ENCODE measurements at places on chromosomes 5 and 9.

DNA sequence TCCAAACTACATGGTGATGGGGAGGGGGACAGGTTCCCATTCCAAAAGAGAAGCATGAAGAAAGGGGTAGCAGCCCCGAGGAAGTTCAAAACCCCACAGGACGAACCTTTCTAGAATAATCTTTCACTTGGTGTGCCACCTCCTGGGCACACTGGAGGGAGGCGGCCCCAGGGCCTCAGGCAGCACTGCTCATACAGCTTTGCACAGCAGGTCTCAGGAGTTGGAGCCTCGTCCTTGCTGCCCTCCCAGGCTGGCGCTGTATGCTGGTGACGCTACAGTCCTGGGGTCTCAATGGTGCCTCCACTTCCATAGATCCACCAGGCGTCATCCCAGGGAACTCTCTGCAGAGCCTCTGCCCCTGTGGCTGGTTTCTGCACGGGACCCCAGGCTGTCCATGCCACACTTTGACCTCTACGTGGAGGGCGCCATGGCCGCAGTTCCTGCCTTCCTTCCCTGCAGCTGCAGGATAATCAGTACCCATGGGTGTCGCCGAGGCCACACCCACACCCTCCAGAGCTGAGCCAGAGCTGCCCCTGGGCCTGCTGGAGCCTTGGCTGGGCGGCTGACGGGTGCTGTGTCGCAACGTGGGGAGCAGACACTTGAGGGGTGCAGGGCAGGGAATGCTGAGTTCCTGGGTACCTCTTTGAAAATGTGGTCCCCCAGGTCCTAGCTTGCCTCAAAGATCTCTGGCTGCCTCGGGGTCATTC, 95.3 kb downstream of the COL5A1 start:
- DNase-seq: no peak

GRCh38 chr9:81858657-81859430, 69.4 kb upstream of the SPATA31D4 start:
- no peak for DNase-seq

GRCh38 chr5:95923918-95924544, 37.6 kb downstream of the ELL2 start:
- no peak for DNase-seq

GRCh38 chr5:32903613-32904012, 192.5 kb downstream of the NPR3 start:
- DNase-seq: no peak

DNA sequence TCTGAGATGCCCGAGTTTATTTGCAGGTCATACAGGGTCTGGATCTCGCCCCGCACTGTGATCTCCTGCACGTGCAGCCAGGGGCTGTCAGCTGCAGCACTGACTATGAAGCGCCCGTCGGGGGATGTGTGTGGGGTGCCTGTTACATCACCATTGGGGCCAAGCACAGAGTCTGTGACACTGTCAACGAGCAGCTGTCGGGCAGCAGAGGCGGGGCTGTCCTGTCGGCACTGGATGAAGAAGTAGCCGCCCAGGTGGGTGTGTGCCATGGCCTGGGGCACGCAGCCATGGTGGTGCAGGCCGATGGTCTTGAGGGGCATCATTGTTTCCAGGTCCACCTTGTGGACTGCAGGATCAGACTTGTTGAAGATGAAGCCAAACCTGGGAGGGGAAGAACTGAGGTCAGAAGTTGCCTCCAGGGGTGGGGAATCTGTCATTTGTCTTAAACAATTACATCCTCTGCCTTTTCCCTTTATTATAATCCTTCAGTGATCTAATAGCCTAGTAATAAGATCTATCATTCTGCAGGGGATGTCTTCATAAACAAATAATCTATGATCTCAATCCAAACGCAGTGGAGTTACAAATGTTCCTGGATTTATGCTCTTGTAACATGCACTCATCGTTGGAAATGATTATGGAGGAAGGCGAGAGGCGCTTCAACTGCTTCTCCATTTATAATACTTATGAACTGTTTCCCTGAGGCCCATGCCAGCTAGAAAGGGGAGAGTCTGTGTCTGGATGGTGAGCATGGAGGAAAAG, 147.8 kb downstream of the HSPA4 start:
- DNase-seq: no peak

GRCh38 chr5:126280343-126280742, 142.9 kb upstream of the GRAMD2B start:
- no peak for DNase-seq

DNA sequence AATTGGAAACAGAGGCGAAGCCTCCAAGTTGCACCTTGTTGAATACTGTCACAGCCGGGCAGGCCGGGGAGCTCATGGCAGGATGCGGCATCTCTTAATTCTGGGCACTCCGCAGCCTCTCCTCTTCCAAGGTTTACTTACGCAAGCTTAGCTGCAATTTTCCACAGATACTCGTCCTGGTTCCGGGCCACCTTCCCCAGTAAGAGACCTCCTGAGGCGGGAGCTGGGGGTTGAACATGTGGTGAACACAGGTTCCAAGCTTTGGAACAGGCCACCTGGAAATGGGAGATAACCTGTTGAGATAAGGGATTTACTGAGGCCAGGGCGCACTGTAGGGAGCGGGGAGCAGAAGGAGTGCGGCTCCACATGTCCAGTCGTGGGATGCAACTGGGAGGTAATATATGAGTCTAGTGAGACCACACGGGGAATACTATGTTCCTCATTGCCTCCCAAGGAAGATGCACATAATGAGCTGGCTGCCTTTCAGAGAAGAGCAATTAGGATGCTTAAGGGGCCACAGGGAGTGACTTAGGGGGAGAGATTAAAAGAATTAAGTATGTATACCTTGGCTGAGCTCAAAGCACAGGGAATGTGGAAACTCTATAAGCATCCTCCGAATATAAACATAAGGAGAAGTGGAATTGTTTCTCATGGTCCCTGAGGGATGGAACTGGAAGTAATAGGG, 335.2 kb downstream of the CWC27 start:
- no peak for DNase-seq

DNA sequence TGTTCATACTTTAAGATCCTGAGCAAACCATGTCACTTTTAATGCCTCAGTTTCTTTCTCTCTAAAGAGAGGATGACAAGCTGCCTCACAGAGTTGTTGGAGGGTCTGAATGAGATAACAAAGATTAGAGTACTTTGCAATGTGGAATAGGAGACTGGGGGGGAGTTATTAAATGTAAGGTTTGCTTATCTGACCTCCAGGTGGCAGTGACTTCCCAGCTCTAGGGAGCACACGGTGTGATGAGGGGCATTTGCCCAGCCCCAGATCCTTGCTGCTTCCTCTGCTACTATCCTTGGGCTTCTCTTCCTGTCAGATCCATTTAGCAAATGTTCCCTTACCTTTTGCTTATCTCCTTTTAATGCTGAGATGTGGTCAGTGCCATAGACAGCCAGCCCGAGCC, 30.7 kb downstream of the ENHO start:
- DNase-seq: no peak

GRCh38 chr9:18382243-18382642, 91.7 kb upstream of the ADAMTSL1 start:
- no peak for DNase-seq

DNA sequence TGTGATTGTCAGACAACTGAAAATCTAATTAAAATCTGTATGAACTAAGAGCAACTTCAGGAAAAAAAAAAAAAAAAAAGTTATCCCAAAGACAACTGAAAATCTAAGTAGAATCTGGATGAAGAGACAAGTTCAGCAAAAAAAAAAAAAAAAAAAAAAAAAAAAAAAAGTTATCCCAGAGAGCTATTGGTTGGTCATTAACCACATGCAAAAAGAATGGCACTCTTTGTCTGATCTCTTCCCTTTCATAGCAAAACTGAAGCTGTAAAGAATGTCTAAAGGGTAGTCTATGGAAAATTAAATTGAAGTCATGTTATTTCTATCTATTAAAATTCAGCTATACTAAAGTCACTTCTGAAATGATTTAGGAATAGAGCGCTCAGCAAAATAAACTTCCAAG, 32.9 kb downstream of the STRBP start:
- DNase-seq: no peak

DNA sequence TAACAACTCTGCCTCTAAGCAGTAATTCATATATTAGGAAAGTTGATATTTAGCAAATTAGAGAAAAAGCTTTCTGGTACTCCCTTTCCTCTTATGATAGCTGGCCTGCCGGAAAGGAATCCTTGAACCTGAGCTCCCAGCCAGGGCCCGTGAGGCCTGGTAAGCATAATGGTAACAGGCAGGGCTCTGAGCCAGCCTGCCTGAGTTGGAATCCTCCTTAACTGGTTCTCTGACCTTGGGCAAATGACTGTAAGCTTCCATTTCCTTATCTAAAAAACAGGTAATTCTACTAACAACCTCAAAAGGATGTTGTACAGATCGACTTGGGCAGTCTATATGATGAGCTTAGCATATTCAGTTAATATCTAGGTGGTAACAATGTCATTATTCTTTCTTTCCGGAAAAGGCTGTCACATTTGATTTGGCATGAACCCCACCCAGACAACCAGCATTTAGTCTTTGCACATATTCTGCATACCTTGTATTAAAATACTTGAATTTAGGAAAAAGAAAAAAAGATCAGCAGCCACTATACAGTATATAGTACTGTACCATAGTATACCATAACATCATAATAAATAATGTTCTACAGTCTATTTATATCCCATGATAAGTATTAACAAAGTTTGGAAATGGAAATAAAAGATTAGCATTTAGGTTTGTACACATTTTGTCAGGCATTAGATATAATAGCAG, 55.7 kb upstream of the MAP3K1 start:
- no peak for DNase-seq

- no peak for DNase-seq
Observed at GRCh38 chr5:80686757-80687156, 32.0 kb upstream of the DHFR start.

- DNase-seq: peak; percentile 71
Observed at GRCh38 chr9:115157245-115157674, 39.3 kb upstream of the TNC start.

DNA sequence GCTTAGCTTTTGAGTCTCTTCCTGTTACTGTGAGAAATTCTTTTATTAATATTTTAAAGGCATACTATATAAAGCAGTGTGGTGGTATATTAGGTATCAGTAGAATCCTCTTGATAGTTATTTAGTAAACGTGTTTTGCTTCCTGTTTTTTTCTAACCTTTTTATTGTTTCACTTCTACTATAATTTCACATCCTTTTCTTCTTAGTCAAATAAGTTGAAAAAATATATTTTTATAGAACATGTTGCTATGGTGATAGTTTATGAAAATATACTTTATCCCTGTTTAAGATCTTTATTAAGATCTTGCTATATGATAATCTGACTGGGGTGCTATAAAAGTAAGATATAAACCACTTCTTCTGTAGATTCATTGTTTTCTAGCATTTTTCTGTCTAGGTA, 2.1 kb downstream of the POLK start:
- DNase-seq: no peak

- no peak for DNase-seq
Observed at GRCh38 chr5:161373345-161373707, 173.2 kb downstream of the GABRB2 start.

DNA sequence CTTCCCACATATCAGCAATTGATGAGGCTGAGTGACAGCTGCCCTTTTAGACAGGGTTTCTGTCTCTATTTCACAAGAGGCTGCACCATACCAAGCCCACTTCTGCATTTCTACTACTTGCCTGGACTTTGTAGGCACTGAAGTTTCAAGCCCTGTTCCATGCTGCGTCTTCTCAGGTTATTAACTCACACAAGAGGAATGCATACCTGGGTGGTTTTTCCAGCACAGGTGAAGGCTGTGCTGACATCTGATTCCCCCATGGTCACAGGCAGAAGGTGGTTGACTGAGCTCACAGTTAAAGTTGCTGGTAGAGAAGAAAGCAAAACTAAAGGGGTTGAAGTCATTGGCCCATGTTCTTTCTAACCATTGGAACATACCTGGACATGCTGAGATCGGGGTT, 86.6 kb downstream of the MAMDC2 start:
- DNase-seq: no peak

DNA sequence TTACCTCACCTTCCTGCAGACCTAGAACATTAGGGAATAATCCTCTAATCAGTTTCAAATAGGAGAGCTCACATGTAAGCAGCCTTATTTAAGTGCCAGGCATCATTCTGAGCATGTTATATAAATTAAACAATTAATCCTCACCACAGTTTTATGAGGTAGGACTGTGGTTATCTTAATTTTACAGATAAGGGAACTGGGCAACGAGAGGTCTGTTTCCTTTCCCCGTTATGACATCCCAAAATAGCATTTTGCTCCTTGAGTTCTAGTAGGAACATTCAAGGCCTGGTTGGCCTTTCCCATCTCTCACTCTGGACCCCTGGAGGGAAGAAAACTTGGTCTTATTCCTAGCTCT, 19.1 kb upstream of the IFNB1 start:
- DNase-seq: no peak

DNA sequence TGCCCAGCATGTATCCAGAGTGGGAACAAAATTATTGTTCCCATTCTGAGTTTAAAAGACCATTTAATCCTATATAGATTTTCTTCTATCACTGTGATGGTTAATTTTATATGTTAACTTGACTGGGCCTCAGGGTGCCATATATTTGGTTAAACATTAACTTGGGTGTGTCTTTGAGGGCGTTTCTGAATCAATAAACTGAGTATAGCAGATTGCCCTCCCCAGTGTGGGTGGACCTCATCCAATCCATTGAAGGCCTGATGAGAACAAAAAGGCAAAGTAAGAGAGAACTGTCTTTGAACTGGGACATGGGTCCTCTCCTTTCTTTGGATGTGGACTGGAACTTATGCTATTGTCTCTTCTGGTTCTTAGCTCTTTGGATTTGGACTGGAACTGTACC, 17.3 kb downstream of the RIOK2 start:
- no peak for DNase-seq

DNA sequence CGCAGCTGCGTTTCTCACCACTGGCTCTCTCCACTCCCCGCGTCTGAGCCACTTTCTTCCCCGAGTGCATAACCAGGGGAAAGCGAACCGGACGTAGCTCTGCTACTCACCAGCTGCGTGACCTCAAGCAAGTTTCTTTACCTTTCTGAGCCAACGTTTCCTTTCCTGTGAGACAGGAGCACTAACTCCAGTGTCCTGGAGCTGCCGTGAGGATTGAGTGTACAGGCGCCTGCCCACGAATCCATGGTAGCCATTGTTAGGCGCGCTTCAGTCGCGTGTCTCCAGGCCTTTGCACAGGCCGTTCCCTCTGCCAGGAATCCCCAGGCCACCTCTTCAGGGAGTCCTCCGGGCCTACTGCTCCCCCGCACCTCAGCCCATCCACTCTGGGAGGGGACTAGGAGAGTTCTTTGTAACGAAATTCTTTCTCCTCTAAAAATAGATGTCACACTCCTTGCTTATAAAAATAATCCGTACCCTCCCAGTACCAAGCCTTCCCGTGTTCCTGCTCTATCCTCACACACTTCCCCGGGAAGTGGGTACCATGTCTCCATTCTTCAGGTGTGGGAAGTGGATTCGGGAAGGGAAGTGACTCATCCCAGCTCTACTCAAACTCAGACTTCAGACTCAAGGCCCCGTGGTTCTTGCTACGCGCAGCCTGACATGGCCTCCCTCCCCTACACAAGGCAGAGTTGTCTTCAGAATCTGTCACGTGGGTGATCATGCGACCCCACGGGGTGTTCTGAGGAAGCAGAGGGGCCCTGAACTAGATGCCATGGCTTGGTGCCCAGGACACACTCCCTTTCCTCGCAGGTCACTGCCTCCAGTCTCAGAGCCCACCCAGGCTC, 16.1 kb upstream of the CRB2 start:
- no peak for DNase-seq

- no peak for DNase-seq
Observed at GRCh38 chr9:90569511-90569910, 73.1 kb downstream of the DIRAS2 start.

- no peak for DNase-seq
Observed at GRCh38 chr5:82747986-82748385, 329.2 kb downstream of the TMEM167A start.
